ENCODE measurements at places on chromosomes 16 and 17.

GRCh38 chr17:72998343-72998742 is 94.1 kb downstream of the SLC39A11 start:
- no peak for DNase-seq

- no peak for DNase-seq
Observed at GRCh38 chr16:88835383-88835782, 21.4 kb downstream of the GALNS start.

GRCh38 chr16:3317315-3317999 is 12.2 kb downstream of the ZNF75A start:
- DNase-seq: no peak

GRCh38 chr17:67203818-67204217 is 41.2 kb downstream of the HELZ start:
- DNase-seq: no peak

DNA sequence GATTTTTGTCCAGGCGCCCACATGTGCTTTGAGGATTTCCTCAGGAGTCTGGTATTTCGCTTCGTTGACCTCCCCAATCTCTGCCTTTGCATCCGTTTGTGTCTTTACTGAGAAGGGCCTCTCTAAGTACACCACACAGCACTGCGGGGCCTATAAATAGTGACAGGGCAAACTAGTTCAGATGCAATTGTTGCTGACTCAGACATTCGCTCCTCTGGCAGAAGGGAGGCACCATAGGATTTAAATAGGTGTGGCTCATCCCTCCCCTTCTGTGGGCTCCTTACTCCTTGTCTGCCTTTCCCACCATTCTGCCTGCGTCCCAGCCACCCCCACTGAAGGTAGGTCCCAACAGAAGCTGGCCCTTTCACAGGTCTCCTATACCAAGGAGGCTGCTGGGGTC is 192.3 kb downstream of the SHISA9 start:
- DNase-seq: no peak

DNA sequence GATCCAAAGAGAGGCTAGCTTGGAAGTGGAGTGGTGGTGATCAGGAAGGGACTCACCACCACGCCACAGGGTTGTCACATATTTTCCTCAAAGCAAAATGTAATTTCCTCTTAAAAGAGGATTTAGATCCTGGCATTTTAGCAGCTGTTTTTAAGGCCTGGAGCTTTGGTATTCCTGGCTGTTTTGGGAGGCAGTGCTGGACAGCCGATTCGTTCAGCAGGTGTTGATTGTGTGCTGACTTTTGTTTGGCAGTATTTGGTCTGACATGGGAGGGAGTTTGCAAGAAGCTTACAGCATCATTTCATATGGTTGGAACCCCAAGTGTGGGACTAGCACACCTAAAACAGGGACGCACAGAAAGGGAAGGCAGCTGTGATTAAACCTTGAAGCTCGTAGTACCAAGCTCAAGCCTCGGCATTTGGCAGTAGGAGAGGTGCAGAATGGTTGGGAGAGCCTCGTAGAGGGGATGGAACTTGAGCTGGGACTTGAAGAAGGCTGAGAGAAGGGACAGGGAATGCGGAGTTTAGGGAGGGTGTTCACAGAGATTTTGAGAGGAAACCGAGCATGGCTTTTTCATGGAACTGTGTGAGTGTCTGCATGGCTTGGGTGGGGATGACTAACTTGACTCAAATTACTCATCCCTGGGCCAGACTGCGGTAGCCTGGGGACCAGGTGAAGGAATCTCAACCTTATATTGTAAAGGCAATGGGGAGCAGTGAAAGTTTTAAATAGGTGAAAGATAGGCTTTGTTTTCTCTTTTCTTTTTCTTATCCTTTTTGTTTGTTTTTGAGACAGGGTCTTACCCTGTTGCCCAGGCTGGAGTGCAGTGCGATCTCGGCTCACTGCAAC is 52.3 kb downstream of the RPTOR start:
- DNase-seq: no peak

DNA sequence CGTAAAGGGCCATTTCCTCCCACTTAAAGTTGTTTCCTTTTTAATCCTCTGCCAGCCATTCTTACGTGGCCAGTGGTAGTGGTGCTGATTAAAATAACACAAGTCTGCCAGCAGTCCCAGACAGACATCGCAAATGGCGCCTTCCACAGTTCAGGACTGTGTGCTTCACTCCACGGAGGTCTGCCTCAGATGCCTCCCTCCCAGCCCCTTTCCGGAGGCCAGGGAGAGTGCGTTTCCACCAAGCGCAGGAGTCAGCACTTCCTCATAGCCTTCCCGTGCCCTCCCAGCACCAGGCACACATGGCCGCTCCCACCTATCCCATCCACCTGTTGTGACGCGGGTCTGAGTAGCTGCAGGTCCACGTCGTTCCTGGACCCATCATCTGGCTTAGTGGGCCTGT is 205.6 kb downstream of the RPTOR start:
- DNase-seq: no peak

DNA sequence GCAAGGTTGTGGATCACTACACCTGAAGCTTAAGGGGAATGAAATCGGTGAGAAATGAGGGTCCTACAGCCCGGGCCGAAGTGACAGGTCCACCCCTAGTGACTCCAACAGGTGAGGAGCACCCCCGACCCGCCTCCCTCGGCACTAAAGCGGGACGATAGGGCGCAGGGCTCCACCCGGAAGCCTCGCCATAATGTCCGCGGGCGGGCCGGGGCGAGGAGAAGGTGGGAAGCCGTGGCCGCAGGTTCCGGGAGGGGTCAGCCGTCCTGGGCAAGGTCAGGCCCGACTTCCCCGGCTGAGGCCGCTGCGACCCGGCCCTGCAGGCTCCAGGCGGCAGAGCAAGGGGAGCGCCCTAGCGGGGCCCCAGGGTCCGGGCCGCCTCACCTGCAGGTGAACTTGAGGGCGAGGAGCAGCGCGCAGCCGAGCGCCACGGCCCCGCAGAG is 543 bp downstream of the TXNDC11 start:
- DNase-seq: no peak

- DNase-seq: no peak
Observed at GRCh38 chr16:1003391-1004347, 22.1 kb downstream of the SOX8 start.

All from NCI-H1436 treated with DMSO at 0.1 percent for 48 hours (cell line).